ENCODE measurements at places on chromosomes 2 and 18.

DNA sequence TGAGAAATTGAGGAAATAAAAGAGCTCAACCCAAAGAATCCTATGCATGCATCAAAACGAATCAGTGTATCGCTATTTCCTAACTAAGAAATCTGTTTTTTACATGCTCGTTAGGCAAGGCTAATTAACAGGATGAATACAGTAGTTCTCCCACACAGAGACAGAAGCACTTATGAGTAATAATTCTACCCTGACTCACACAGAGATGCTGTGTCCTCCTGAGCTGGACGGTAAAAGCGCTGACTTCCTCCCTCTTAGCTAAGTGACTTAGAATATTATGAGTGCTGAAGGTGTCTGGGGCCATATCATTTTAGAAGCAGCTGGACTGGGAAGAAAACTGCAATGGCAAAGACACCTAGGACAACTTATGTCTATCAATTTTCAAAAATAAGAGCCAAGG is 18.5 kb downstream of the PLEKHM3 start:
- no peak for DNase-seq

DNA sequence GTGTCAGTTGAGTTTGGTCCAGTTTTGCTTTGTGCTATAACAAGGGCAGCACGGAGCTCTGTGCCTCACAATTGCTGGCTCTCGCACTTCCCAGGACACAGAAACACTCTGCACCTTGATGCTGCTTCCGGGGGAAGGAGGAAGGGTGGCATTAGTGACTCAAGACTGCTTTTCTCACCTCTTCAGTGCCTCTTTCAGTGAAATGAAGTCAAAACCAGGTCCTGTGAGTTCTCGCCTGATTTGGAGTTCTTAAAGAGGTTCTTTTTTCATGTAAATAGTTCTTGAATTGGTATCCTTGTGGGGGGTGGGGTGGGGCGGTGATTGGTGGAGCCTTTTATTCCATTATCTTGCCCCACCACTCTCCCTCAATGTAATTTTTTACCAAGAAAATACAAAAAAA is 91.5 kb upstream of the MYT1L start:
- DNase-seq = no peak

DNA sequence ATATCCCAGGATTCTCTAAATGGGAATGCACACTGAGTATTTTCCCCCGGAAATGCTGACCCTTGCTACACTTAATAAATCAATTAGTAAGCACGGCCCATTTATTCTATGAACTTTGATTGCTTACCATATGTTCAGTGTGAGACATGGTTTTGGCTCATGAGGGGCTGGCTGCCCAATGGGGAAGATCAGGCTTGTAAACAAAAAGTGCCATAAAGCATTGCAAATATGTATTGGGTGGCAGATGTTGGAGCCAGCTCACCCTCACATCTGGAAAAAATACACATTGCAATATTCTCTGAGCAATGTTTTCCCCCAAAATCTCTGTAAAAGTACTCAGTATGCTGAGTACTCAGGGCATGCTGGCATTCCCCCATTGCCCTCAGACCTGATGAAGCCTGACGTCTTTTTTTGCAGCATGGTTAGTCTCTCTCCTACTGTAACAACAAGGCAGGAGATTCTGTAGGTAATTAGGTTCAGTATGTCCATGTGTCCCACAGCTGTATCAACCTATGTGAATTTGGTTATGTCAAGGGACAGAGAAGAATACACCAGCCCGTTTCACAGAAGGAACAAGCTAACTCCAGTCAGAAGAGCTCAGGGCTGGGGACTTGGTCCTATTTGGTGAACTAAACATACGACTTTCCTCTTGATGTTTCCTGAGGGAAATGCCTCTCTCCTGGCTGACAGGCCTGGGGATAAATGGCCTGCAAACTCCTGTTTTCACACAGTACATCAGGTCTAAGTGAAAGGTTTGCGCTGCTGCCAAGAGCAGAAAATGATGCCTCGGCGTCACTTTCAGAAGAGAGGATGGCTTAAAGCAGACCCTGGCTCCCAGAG is 202.4 kb downstream of the INSIG2 start:
- DNase-seq = no peak

GRCh38 chr2:177193240-177193639 is 19.4 kb upstream of the HNRNPA3 start:
- DNase-seq = no peak

- DNase-seq = no peak
Measured at GRCh38 chr18:62857263-62857976, 142.1 kb downstream of the PHLPP1 start.

DNA sequence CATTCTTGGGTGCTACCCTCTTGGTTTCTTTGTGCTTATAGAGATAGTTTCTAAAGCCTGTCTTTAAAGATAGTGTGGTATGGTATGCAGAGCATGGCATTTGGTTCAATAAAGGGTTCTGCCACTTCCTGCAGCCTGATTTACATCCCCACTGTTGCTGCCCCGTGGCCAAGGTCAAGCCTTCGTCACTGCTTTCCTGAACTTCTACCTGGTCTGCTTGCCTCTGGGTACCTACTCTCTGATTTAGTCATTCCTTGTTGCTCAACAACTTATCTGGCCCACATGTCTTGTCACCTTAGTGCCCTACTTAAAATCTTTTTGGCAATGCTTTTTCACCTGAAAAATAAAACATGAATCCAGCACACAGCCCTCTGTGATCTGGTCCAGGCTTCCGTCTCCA is 352.9 kb downstream of the LPIN1 start:
- DNase-seq = no peak

- DNase-seq = no peak
Measured at GRCh38 chr2:66306483-66306882, 128.4 kb upstream of the MEIS1 start.

DNA sequence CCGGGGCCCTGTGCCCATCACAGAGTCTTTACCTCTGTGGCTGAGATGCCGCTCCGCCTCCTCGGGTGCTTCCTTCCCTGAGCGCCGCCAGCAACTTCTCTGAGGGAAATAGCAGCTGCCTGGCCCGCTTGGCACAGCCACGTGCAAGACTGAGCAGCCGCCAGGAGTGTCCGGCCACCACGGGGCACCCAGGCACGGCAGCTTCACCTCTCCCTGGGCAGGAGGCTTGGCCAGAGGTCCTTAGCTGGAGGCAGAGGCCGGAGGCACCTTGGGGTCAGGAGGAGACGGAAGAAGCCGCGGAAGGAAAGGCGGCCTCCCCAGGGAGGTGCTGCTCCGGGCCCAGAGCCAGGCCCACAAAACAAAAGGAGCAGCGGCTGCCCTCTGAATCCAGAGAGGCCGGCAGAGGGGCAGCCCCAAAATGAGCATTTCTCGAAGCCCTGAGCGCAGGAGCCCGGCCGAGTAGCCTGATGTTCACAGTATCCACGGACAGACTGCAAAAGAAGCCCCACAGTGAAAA is 6.0 kb upstream of the LIMS2 start:
- no peak for DNase-seq

DNA sequence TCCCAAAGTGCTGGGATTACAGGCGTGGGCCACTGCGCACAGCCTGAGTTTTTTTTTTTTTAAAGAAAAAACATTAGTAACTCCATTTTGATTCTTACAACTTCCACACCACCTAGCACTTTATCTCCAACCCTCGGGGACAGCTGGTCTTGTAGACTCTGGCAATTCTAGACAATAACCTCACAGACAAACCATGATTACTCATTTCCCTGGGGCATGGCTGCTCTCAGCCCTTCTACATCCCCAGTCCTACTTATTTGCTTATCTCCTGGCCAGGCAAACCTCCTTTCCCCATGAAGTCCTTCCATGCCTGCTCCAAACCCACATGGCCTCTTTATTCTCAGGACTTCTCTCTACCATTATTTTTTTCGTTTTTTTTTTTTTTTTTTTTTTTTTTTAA is 91.1 kb downstream of the ACTR3 start:
- no peak for DNase-seq

GRCh38 chr2:114742245-114742644 is 299.8 kb downstream of the DPP10 start:
- no peak for DNase-seq

DNA sequence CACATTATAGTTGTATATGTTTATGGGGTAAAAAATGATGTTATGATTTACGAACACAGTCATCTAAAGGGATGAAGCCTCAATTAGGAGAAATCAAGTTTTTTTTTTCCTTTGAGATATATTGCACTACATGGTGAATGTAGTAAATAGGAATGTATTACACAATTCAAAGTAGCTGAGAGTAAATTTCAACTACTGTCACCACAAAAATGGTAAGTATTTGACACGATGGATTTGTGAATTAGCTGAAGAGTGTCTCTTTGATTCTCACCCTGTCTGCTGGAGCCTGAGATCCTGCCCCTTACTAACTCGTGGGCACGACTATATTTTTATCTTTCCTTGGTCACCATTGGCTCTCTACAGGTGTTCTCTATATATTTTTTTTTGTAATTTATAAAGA is 540.4 kb upstream of the DSEL start:
- no peak for DNase-seq

DNA sequence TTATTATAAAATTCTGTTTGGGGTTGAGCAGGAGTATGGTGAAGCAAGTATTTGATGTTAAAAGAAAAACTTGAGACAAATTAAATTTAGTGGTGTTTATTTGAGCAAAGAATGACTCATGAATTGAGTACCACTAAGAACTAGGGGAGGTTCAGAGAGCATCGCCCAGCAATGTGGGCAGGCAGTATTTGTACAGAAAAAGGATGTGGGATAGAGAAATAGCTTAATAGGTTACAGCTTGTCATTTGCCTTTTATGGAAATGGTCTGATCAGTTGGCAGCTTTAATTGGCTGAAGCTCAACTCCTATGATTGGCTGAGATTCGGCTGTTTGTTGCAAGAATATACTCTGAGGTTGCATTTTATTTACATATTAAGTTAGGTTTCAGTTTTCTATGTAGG is 68.2 kb downstream of the LRATD1 start:
- no peak for DNase-seq

DNA sequence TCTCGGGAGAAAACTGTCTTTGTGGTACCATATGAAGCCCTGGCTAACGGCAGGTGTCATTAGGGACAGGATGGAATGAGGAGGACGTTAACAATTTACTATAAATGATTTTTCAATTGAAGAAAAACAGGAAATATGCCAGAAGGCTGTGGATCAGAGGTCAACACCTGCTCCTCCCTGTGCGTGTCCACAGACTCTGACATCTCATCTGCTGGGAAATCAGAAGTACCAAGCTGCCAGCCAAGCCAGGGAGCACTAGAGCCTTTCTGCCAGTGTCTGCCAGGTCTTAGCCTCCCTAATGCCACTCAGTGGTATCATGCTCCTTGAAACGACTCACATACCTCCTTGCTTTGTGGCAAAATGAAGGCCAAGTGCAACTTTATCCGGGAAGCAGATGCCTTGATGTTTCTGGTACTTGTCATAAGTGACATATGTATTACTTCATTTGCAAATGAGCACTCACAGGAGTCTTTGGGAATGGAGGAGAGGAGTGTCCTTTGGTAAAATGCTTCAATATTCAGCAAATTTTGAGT is 541.1 kb downstream of the SATB2 start:
- DNase-seq = no peak

- no peak for DNase-seq
Measured at GRCh38 chr2:107742460-107743027, 84.1 kb upstream of the RGPD4 start.

- no peak for DNase-seq
Measured at GRCh38 chr18:39966275-39966674, 1988.8 kb upstream of the PIK3C3 start.

- no peak for DNase-seq
Measured at GRCh38 chr2:241563571-241563980, 5.0 kb downstream of the BOK start.

DNA sequence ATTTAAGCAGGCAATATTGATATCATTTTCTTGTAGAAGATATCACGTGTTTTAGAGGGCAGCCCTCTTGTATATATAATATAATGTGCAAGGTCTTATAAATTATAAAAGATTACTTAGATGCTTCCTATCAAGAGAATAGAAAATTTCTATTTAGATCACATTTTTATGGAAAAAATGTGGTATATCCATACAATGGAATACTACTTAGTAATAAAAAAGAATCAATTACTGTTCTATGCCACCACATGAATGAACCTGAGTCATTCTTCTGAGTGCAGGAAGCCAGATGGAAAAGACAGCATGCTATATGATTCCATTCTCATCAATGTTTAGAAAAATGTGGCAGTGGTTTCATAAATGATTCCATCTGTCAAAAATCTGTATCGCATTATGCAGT is 23.6 kb downstream of the CYP27C1 start:
- no peak for DNase-seq

DNA sequence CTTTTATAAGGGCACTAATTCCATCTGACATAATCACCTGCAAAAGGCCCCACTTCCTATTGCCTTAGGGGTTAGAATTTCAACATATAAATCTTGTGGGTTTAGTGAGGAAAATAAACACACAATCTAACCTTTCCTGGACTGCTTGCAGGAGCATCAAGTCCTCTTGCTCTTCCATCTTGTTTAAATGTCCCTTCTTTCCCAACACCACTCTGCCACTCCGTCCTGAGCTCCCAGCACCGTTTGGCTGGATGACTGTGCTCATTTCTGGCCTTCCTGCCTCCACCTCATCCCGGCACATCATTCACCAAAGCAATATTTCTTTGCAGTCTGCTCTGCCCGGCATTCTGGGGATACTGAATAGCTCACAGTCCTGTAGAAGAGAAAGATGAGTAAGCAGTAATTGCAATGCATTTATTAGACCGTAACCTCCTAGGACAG is 247.8 kb downstream of the BCL2 start:
- DNase-seq = no peak

DNA sequence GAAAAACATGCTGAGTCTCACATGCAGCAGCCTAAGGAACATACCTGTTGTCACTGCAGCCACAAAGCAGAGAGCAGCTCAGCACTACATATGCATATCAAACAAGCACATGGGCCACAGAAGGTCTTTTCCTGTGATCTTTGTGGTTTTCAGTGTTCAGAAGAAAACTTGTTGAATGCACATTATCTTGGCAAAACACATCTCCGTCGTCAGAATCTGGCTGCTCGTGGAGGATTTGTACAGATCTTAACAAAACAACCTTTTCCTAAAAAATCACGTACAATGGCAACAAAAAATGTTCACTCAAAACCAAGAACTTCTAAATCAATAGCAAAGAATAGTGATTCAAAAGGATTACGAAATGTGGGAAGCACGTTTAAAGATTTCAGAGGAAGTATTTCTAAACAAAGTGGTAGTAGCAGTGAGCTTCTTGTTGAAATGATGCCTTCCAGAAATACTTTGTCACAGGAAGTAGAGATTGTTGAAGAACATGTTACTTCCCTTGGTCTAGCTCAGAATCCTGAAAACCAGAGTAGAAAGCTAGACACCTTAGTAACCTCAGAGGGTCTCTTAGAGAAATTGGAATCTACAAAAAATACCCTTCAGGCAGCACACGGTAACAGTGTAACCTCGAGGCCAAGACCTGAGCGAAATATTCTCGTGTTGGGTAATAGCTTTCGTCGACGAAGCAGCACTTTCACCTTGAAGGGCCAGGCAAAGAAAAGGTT is 34.1 kb downstream of the ZNF407 start:
- DNase-seq = no peak

DNA sequence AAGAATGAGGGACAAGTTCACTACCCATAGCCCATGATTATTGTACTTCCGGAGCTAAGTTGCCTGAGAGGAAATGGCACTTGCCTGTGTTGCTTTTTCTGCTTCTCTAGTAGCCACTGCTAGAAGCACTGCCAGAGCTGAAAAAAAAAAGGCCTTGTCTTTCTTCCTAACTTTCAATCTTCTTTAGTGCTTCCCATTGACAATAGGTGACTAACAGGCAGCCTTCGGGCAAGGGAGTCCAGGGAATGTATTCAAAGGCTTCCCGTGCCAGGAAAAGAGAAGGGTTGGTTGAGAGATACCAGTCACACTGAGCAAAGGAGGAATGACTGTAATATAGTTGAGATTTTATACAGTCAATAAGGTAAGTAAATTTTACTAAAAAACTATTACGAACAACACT is 242.0 kb downstream of the CALCRL start:
- DNase-seq = no peak

Measured in GM06990 (cell line).